Activated naive CD4-positive, alpha-beta T cell treated with anti-CD3 and anti-CD28 coated beads for 36 hours (primary cell): ENCODE measurements at places on chromosomes 16 and 17. TPM values are rescaled to one million over a fixed set of nuclear protein-coding genes. Genes with fewer than 3 reads are reported as not detected.

GRCh38 chr16:70746040-70746707 is 54.8 kb downstream of the VAC14 start:
- DNase-seq, result peak; percentile 43

DNA sequence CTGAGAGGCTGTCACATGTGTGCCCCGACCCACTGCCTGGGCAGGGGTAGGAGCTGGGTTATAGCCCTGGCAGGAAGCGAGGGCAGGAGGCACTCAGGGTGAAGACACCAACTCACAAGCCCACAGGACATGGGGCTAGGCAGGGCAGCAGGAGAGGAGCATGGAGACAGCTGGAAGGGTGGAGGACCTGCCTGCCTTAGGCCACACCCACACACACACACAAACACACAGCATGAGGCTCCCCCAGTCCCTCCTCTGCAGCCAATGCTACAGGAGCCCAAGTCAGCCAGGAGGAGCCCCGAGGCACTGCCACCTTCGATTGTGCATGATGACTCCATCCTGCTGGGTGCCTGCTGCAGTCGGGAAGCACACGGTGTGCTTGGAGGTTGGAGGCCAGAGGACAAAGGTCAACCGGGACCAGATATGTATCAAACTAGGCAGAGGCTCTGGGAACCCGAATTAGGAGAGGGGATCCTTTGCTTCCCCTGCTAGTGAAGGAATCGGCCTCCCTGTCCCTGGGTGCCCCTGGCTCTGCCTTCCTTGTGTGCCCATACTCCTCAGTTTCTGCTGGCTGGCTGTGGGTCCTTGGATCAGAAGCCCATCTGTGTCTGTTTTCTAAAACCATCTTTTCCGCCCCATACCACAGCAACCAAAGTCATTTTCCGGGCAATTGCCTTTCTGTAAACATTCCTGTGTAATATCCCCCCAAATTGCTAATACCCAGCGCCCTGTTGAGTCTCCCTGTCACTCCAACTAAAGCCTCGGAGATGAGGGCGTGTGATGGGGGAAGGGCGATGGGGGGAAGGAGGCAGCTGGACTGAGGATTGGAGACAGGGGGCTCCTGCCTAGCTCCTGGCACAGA is 20.5 kb downstream of the SRCIN1 start:
- no peak for DNase-seq

GRCh38 chr17:37019117-37019740 is 70.5 kb downstream of the AATF start:
- no peak for DNase-seq

DNA sequence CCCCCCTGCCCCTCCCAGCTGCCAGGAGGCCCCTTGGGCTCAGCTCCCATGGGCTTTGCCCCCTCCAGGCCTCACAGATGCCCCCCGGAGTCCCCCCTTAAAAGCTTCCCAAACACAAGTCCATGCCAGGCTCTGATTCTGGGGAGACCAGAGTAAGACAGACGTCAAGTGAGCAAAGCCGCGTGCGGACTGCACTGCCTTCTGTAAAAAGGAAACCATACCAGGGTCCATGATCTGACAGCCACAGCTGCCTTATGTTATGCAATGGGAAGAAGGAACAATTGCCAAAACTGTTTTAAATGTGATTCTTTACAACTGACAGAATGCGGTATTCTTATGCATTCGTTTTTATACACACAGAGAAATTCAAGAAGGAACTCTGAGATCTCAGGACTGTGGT is 17.9 kb upstream of the HEXD start:
- DNase-seq, result no peak

- no peak for DNase-seq
Observed at GRCh38 chr16:84527532-84528269, 23.2 kb upstream of the MEAK7 start.

DNA sequence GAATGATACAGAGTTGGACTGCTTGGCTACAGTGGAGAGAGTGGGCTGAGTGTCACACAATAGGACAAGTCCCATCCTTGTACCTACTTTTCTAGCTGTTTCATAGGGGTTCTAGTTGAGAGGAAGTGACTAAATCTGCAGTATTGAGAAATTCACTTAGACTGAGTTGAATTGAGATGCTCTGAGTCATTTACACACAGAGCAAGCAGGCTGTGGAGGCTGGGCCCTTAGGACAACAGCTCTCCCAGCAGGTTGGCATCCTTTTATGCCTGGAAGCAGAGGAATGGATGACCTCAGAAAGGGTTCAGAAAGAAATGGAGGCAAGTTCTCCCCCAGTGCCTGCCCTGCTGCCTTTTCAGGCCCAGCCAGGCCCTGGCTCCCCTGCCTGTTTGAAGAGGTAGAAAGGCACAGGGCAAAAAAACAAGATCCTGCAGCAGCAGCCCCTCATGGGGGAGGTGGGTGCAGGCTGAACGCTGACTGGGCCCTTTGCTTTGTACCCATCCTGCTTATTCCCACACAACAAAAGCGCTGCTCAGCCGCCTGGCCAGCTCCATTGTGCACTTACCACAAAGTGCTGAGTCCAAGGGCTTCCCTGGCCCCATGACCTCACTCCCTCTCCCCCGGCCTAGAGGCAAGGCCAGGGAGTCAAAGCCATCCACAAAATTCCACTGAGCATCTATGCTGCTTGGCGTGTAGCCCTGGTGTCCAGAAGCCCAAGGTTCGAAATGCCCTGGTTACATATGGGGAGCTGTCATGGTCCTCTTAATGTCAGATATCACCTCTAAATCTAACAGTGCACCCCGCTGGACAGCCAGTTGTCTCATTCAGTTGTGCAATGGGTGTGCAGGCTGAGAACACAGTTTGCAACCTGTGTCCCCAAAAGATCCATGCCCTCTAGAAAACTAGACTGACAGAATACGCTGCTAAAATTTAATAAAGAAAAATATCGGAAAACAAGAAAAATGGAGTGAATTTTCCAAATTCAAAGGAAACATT is 5.4 kb upstream of the CRYBA1 start:
- DNase-seq, result peak; percentile 66

DNA sequence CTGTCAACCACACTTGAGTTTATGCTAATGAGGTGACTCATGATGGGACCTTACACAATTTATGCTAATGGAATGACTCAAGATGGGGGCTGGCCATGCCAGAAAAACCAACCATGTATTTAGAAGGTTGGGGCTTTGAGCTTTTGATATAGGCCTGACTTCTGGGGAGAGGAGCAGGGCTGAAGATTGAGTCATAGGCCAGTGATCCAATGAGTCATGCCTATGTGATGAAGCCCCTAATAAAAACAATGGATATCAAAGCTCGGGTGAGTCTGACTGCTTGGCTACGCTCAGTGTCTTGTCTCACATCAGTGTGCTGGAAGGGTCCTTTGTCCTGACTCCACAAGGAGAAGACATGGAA is 7.3 kb downstream of the MFSD6L start:
- DNase-seq, result peak; percentile 29

GRCh38 chr17:66966704-66967418 is 2.4 kb downstream of the CACNG4 start:
- no peak for DNase-seq

GRCh38 chr17:81869221-81870130 is 1.7 kb downstream of the ARHGDIA start:
- peak; percentile 41 for DNase-seq

PPP1R1B gene
- 0.14 TPM for total RNA-seq

- DNase-seq, result no peak
Observed at GRCh38 chr17:37399265-37399803, 7.3 kb downstream of the ACACA start.

DNA sequence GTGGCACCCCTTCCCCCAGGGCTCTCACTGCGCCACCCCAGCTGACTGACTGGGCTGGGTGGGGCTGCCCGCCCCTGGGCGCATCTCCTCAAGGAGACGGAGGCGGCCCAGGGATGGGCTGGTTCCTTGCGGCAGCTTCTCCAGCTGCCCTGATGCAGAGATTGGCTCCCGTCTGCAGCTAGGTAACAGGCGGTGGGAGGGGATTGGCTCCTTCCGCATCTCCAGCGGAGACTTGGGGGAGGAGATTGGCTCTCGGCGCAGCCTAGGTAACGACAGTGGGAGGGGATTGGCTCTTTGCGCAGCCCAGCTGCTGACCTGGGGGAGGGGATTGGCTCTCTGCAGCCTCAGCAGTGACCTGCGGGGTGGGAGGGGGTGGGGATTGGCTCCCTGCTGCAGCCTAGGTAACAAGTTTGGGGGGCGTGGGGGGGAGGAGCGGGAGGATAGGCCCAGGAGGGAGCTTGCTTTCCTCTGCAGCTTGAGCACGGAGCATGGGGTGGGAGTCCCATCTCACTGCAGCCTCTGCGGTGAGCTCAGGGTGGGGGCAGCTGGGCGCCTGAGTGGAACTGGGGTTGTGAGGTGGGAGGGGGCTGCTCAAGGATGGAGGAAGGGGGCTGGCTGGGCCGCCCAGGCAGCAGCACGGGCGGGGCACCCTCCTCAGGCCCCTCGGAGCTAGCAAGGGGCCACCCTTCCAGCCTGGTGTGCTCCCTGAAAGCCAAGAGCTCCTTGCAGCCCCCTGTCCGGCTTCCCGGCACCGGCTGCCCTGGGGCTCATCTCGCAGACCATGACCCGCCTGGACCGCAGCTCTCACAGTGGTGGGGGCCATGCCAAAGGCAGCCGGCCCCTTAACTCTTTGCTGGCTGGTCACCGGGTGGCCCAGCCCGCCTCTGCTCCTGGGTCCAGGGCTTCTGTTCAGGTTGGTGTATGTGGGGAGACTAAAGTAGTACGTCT is 6.4 kb downstream of the NFE2L1 start:
- no peak for DNase-seq

ALOX15B gene
- total RNA-seq, result not detected

CACNG3 gene
- not detected for total RNA-seq

- no peak for DNase-seq
Observed at GRCh38 chr17:67203818-67204217, 41.2 kb downstream of the HELZ start.

DNA sequence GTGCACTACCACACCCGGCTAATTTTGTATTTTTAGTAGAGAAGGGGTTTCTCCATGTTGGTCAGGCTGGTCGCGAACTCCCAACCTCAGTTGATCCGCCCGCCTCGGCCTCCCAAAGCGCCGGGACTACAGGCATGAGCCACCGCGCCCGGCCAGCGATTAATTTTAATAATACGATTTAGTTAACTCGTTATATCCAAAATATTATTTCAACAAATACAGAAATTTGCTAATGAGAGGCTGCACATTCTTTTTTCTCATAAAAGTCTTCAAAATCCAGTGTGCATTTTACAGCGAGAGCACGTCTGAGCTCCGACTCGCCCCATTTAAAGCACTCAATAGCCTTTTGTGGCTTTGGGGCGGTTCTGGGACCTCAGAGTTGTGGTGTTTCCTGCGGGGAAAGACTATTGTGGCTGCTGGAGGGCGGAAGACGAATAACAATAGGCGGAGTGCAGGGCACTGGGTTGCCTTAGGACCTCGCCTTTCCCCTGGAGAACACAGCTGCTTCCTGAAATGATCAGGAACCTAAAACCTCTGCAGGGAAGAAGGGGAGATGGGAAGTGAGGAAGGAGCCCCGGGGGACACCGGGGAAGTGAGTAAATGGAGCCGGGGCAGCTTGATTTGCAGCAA is 2.9 kb upstream of the ZSCAN10 start:
- DNase-seq, result peak; percentile 56

- DNase-seq, result no peak
Observed at GRCh38 chr16:85225721-85226120, 113.4 kb upstream of the CIBAR2 start.

KCNH6 gene
- total RNA-seq, result not detected

DNA sequence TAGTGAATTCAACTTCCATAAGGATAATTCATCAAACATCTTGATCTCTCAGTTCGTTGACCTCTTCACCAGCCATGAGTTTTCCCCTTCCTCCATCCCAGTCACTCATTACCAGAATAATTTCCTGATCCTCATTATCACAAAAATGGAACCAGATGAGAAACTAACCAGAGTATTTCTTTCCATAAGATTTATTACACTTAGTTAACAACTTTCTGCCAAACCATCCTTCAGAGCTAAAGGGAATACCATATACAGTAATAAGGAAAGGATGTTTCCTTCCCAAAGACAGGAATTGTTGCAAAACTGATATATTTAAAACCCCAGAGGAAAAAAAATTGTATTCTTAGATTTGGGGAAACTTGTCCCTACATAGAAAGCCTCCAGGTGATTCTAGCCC is 8.6 kb downstream of the KRTAP29-1 start:
- no peak for DNase-seq
